NCI-H774 (cell line): ENCODE measurements at places on chromosomes 5 and 9.

- no peak for DNase-seq
Observed at GRCh38 chr5:172762214-172763119, 8.5 kb downstream of the DUSP1 start.

- no peak for DNase-seq
Observed at GRCh38 chr5:91119217-91119616, 263.9 kb downstream of the ARRDC3 start.

- no peak for DNase-seq
Observed at GRCh38 chr9:111051400-111051799, 13.1 kb upstream of the LPAR1 start.

GRCh38 chr5:149804478-149805450 lies 74.7 kb downstream of the PPARGC1B start:
- DNase-seq = no peak

- DNase-seq = peak; percentile 44
Observed at GRCh38 chr5:65926276-65926783, at the start of gene ERBIN. TSS of gene ERBIN (plus strand) at chr5:65926575. CDS start at chr5:65992719, 66,144 bp downstream.

GRCh38 chr5:155263381-155263780 lies 249.8 kb downstream of the KIF4B start:
- no peak for DNase-seq

DNA sequence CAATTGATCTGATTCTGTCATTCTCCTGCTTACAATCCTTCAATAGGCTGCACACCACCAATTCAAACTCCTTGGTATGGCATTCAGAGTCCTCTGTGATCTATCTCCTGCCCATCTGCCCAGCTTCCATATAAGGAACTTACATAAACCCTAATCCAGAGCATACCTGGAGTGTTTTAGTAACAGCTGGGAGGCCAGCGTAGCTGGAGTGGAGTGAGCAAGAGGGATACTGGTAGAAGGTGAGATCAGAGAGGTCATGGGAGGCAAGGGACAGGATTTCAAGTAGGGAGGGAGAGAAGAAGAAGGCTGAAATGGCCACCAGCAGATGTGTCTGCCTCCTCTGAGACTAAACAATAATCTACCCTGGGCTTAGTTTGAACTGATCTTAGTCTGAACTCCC lies 288.5 kb downstream of the MEF2C start:
- DNase-seq = no peak

DNA sequence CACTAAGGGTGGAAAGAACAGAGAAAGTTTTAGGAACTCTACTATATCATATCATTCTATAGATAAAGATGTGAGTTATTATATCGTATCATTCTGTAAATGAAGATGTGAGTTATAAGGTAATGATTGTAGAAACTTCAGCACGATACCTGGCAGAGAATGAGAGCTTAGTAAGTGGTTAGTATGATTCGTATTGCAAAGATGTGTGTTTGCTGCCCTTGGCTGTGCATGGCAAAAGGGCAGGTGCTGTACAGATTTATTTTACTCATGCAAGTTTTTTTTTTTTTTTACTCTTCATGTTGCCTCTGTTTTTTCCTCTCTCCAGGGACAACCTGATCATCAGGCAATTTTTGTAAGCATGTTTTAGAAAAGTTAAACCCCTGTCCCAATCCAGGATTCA lies 83.3 kb downstream of the EGFLAM start:
- DNase-seq = no peak
